H1 (cell line): ENCODE measurements at places on chromosomes 2 and 18. TPM values are rescaled to one million over a fixed set of nuclear protein-coding genes. Genes with fewer than 3 reads are reported as not detected.

- H3K36me3 ChIP-seq = no peaks in the 10 kb centered on the region
- no peak overlapping the region for H3K27ac ChIP-seq
- no peaks in the 10 kb centered on the region for H3K4me1 ChIP-seq
Observed at GRCh38 chr18:21163647-21164547, 52.3 kb upstream of the ROCK1 start.

The CNGA3 gene
- not detected in 2 replicates for total RNA-seq

DNA sequence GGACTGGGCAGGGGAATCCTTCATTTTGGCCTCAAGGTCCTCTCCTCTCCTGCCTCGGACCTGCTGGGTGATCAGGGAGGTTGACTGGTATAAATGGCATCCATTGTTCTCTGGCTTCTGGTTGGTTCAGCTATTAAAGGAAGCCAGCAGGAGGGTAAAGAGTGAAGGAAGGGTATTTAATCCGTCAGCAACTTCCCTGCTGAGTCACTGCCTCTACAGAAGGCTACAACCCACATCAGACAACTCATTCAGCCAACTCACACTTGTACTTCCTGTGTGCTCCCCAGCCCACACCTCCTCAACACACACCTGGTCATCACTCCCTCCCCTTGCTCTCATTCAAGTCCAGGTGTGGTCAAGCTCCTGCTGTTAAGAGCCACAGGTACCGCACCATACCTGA, 68.3 kb upstream of the MRPS9 start:
- no peak for DNase-seq
- H3K27me3 ChIP-seq = no peaks in the 10 kb centered on the region
- no peaks in the 10 kb centered on the region for H3K36me3 ChIP-seq

DNA sequence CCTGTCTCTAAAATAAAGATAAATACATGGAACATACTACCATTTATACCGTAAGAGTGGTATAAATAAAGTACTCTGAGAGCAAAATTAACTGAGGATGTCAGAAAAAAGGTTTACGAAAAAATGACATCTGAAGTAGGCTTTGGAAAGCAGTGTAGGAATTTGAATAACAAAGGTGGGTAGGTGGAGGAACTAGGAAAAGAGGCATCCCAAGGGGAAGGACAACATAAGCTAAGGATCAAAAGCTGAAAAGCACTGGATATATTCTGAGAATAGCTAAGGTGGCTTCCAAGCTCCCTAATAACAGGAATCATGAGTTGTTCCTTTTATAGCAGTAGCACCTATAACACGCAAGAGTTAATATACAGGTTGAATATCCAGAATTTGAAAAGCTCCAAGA, 91.3 kb downstream of the BAZ2B start:
- no peak for DNase-seq
- no peaks in the 10 kb centered on the region for H3K36me3 ChIP-seq
- no peaks in the 10 kb centered on the region; the same call in 1 of the 2 replicates for H3K4me1 ChIP-seq

The ATP6V1C2 gene
- 0.63 and 0.74 TPM in 2 replicates for total RNA-seq

GRCh38 chr2:197210430-197210829, 100.2 kb downstream of the ANKRD44 start:
- no peak overlapping the region for H3K27ac ChIP-seq
- no peaks in the 10 kb centered on the region for H3K27me3 ChIP-seq
- no peak overlapping the region for H3K4me3 ChIP-seq

DNA sequence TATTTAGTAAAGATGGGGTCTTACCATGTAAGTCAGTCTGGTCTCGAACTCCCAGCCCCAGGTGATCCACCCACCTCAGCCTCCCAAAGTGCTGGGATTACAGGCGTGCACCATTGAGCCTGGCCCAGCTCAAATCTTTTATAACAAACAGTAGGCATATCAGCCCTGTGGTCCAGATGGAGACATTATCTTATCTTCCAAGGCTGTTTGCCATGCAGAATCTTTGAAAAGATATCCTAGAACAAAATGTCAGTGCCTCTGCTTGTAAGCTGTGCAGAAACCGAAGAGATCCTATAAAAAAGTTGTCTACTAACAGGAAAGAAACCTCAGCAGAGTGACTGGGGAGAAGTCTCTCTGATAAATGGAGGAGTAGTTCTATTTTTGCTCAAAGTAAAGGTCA, 142.1 kb downstream of the PTH2R start:
- no peak for DNase-seq
- no peaks in the 10 kb centered on the region for H3K4me1 ChIP-seq
- H3K27me3 ChIP-seq = no peaks in the 10 kb centered on the region
- no peak overlapping the region for H3K4me3 ChIP-seq
- no peak overlapping the region for H3K27ac ChIP-seq

The ELOA2 gene
- not detected in 2 replicates for total RNA-seq

DNA sequence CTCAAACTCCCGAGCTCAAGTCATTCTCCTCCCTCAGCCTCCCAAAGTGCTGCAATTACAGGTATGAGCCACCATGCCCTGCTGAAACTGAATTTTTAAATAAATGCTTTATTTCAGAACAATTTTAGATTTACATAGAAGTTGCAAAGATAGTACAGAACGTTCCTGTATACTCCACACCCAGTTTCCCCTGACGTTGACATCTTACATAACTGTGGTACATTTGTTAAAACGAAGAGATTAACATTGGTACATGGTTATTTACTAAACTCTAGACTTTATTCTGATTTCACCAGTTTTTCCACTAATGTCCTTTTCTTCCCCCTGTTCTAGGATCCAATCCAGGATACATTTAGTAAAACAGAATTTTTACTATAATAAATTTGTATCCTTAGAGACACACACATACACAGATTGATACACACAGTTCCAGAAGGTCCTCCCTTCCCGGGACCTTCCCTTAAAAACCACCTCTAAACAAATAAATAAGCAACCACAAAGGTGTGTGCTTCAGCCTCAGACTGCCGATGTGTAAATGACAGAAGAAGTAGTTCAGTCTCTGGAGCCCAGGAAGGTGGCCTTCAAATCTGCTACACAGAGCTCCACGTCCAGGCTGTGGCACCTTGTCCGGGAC, 6.9 kb downstream of the NEU2 start:
- H3K27ac ChIP-seq = no peak overlapping the region
- no peaks in the 10 kb centered on the region; the same call in 1 of the 2 replicates for H3K27me3 ChIP-seq
- no peaks in the 10 kb centered on the region for H3K4me1 ChIP-seq
- no peak overlapping the region for H3K4me3 ChIP-seq
- no peak for DNase-seq

DNA sequence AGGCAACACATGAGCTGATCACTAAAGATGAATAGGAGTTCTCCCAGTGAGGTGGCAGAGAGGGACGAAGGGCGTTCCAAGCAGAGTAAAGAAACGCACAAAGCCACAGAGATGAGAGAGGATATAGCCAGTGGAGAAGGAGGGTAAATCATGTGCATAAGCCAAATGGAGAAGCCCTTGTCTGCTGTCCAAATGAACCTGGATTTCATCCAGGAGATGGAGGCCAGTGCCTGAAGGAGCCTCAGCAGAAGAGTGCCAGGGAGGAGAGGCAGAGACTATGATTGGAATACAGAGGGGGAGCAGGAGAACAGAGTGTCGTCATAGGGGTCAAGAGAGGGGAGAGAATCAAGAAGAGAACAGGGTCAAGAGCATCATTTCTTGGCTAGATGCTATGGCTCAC, 48.9 kb upstream of the STPG4 start:
- no peak for DNase-seq
- H3K27ac ChIP-seq = no peak overlapping the region
- H3K4me3 ChIP-seq = no peak overlapping the region
- H3K27me3 ChIP-seq = no peaks in the 10 kb centered on the region
- H3K36me3 ChIP-seq = no peaks in the 10 kb centered on the region

The CD207 gene
- not detected in 2 replicates for total RNA-seq

The RAMP1 gene
- total RNA-seq = 0.65 and 2.0 TPM in 2 replicates

DNA sequence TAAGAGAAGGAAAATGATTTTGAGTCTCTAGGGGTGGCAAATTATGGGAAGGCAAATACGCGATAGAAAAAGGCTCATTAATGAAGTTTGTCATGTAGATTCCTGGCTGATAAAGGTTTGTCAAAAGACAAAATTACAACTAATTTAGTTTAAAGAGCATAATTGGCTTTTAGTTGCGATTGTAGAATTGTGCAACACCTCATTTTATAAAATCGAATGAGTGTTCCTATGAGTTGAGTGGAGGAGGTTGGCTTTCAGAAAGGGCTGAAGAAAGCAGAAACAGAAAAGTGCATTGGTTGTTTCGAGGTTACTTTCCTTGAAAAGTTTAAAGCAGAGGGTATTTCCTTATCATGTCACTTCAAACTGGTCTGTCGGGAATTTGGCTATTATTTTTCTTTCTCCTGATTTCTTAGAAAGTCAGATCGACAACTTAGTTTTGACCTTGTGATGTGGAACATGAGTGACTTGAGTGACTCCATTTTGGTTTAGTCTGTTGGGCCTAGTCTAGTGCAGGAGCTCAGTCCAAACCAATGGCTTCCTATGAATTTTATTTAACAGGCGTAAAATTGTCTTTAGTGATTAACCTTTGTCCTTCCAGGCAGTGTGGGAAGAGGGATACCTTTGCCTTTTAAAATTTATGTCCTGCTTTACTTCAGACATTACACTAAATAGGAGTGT, 2.2 kb upstream of the PCYOX1 start:
- peaks cover 4% of the 10 kb centered on the region; the same call in 1 of the 2 replicates for H3K36me3 ChIP-seq
- no peak overlapping the region for H3K4me3 ChIP-seq
- no peak overlapping the region for H3K27ac ChIP-seq

GRCh38 chr18:69674292-69674877, 273.3 kb downstream of the CD226 start:
- no peak overlapping the region for H3K4me3 ChIP-seq
- H3K27ac ChIP-seq = no peak overlapping the region
- no peaks in the 10 kb centered on the region for H3K27me3 ChIP-seq
- no peak for DNase-seq

GRCh38 chr18:9478545-9478944, 3.2 kb downstream of the RALBP1 start:
- no peak for DNase-seq
- H3K27ac ChIP-seq = no peak overlapping the region

GRCh38 chr18:5415031-5415430, 119.5 kb upstream of the ZBTB14 start:
- H3K27ac ChIP-seq = no peak overlapping the region
- no peak overlapping the region for H3K4me3 ChIP-seq
- peaks cover 10% of the 10 kb centered on the region for H3K4me1 ChIP-seq
- H3K36me3 ChIP-seq = no peaks in the 10 kb centered on the region
- DNase-seq = no peak
- H3K27me3 ChIP-seq = no peaks in the 10 kb centered on the region

- no peak overlapping the region for H3K4me3 ChIP-seq
- no peaks in the 10 kb centered on the region for H3K27me3 ChIP-seq
- no peaks in the 10 kb centered on the region for H3K4me1 ChIP-seq
- no peak overlapping the region for H3K27ac ChIP-seq
Observed at GRCh38 chr18:37122877-37123276, 293.9 kb downstream of the KIAA1328 start.

DNA sequence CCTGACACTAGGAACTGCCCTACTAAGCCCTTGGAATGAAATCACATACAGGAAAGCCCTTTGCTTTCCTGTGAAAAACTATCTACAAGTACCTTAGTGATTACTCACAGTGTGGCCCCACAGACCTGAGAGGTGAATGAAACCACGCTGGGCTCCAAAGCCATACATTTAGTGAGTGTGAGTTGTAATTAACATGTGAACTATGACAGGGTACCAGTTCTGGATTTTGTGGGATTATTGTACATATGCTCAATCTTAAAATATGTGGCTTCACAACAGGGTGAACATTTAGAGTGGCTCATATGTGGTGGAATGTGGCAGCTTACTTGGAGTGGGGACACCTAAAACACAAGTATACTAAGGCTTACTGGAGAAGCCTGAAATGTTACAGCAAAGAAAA, 12.3 kb downstream of the KCTD1 start:
- no peak overlapping the region for H3K4me3 ChIP-seq
- H3K36me3 ChIP-seq = no peaks in the 10 kb centered on the region
- H3K27me3 ChIP-seq = no peaks in the 10 kb centered on the region
- no peak for DNase-seq

The SAG gene
- total RNA-seq = not detected in 2 replicates

- no peaks in the 10 kb centered on the region for H3K4me1 ChIP-seq
- H3K4me3 ChIP-seq = no peak overlapping the region
- no peak overlapping the region for H3K27ac ChIP-seq
- H3K36me3 ChIP-seq = no peaks in the 10 kb centered on the region
- no peaks in the 10 kb centered on the region for H3K27me3 ChIP-seq
Observed at GRCh38 chr2:14866736-14867352, 234.3 kb downstream of the LRATD1 start.

DNA sequence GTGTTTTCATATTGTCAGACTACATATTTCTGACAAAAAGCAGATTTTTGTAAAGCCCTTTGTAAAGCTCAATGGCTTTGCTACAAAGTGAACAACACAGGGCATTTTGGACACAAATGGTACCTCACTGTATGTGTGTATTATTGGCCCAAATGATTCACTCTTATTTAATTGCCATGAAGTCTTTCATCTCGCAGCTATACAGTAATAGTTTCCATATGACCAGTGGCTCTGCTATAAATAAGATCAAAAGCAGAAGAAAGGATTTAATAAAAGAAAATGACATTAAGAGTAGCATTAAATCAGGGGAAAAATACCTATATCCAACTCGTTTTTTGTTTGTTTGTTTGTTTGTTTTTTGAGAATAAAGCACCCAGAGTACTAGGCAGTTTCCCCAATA, 284.0 kb upstream of the CCDC68 start:
- DNase-seq = no peak
- no peak overlapping the region for H3K27ac ChIP-seq
- no peak overlapping the region for H3K4me3 ChIP-seq

- no peaks in the 10 kb centered on the region for H3K36me3 ChIP-seq
- no peaks in the 10 kb centered on the region for H3K27me3 ChIP-seq
- no peak overlapping the region for H3K4me3 ChIP-seq
Observed at GRCh38 chr18:22021701-22022100, 147.7 kb upstream of the GATA6 start.

GRCh38 chr18:72999971-73000607, 132.3 kb upstream of the NETO1 start:
- no peak for DNase-seq
- no peaks in the 10 kb centered on the region for H3K27me3 ChIP-seq
- no peak overlapping the region for H3K4me3 ChIP-seq
- H3K27ac ChIP-seq = no peak overlapping the region

DNA sequence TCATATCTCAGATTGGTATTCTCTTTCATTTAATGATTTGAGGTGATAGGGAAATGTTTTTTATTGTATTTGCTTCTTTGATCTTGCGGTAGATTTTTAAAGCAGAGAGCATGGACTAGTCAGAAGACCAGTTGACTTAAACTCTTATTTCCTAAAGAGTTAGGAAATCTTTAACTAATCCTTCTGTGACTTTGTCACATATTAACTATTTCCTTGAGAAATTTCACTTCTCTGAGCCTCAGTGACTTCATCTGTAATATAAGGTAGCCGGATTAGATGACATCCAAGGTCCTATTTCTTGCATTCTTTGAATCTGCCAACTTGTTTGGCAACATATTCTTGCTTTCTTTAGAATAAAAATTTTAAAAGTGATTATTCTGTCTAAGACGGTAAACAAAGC, 55.6 kb downstream of the MTX2 start:
- no peak overlapping the region for H3K4me3 ChIP-seq
- no peak overlapping the region for H3K27ac ChIP-seq
- H3K4me1 ChIP-seq = no peaks in the 10 kb centered on the region
- no peaks in the 10 kb centered on the region for H3K27me3 ChIP-seq
- peaks cover 4% of the 10 kb centered on the region; the same call in 1 of the 2 replicates for H3K36me3 ChIP-seq

The UGT1A10 gene
- total RNA-seq = not detected in 2 replicates

GRCh38 chr2:220574038-220574437, 946.6 kb downstream of the SLC4A3 start:
- no peak overlapping the region for H3K4me3 ChIP-seq
- no peak overlapping the region for H3K27ac ChIP-seq
- no peaks in the 10 kb centered on the region for H3K4me1 ChIP-seq
- no peaks in the 10 kb centered on the region for H3K27me3 ChIP-seq
- no peak for DNase-seq
- no peaks in the 10 kb centered on the region for H3K36me3 ChIP-seq

The CPS1 gene
- 15.7 and 16.4 TPM in 2 replicates for total RNA-seq

GRCh38 chr2:232504438-232504837, 15.8 kb upstream of the PRSS56 start:
- peaks cover 27% of the 10 kb centered on the region for H3K4me1 ChIP-seq
- H3K4me3 ChIP-seq = no peak overlapping the region
- DNase-seq = no peak
- H3K36me3 ChIP-seq = no peaks in the 10 kb centered on the region
- H3K27me3 ChIP-seq = peaks cover 45% of the 10 kb centered on the region
